ENCODE measurements at places on chromosomes 6 and 20.

GRCh38 chr20:58001381-58001780 is 227.1 kb downstream of the ANKRD60 start:
- no peak for DNase-seq

- DNase-seq = no peak
Measured at GRCh38 chr20:33881989-33882388, 70.8 kb downstream of the CHMP4B start.

- no peak for DNase-seq
Measured at GRCh38 chr6:75196081-75196687, 9.7 kb downstream of the COL12A1 start.

GRCh38 chr6:129707882-129708495 is 2.0 kb downstream of the ARHGAP18 start:
- DNase-seq = no peak

- DNase-seq = no peak
Measured at GRCh38 chr6:105068407-105068806, 111.4 kb downstream of the POPDC3 start.

DNA sequence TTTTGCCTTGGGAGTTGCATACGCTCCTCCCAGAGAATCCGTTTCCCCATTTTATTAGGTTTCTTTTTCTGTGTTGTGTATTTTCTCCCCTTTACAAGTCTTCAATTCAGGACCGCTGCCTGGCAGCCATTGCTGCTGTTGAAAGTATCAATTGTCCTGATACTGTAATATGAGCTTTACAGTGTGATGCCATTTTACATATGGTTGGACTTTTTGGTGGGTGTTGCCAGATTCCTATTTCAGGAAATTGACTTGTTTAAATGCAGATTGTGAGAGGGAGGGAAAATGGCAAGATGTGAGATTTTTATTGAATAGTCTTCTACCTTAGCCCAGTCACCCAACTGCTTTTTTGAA is 1.2 kb downstream of the PANK2 start:
- no peak for DNase-seq

DNA sequence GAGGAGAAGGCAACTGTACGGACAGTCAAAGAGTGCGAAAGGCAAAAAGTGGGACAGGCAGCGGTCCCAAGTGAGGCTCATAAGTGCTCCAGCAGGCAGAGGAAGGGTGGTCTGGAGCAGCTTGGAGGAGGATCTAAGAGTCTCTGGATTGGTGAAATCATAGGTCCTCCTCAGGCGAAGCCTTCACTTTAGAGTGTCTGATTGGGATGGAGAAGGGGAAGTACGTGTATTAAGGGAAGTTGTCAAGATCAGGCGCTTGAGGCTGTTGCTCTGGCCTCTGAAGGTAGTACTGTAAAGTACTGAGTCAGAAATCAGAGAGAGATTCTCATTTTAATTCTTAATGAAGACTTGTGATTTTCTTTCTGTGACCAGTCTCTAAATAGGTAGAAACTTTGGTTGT is 185.6 kb downstream of the KIF16B start:
- DNase-seq = no peak

- no peak for DNase-seq
Measured at GRCh38 chr20:38724626-38725147, 401 bp downstream of the SLC32A1 start.

GRCh38 chr6:141401851-141402250 is 730.9 kb upstream of the GJE1 start:
- DNase-seq = no peak

GRCh38 chr6:54910921-54911320 is 64.3 kb downstream of the FAM83B start:
- no peak for DNase-seq

- DNase-seq = no peak
Measured at GRCh38 chr6:3315841-3316240, 57.1 kb downstream of the PSMG4 start.

DNA sequence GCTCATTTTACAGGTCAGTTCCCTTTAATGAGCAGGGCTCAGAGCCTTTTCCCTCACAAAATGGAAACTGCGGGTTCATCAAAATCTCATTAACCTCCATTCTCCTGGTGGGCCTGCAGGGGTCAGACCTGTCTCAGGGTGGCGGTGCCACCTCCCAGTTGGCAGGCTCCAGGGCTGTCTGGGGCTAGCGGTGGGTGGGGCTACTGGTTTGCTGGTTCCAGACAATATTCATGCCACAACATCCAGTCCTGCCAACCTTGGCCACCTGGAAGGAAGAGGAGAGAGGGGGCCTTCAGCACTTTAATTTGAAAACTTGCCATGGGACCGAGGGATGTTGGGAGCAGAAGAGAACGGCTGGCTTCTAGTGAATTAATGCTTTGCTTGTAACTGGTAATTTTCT is 41.9 kb upstream of the CTNNBL1 start:
- DNase-seq = peak; percentile 33

GRCh38 chr6:170186006-170186935 is 104.6 kb downstream of the DLL1 start:
- DNase-seq = no peak

DNA sequence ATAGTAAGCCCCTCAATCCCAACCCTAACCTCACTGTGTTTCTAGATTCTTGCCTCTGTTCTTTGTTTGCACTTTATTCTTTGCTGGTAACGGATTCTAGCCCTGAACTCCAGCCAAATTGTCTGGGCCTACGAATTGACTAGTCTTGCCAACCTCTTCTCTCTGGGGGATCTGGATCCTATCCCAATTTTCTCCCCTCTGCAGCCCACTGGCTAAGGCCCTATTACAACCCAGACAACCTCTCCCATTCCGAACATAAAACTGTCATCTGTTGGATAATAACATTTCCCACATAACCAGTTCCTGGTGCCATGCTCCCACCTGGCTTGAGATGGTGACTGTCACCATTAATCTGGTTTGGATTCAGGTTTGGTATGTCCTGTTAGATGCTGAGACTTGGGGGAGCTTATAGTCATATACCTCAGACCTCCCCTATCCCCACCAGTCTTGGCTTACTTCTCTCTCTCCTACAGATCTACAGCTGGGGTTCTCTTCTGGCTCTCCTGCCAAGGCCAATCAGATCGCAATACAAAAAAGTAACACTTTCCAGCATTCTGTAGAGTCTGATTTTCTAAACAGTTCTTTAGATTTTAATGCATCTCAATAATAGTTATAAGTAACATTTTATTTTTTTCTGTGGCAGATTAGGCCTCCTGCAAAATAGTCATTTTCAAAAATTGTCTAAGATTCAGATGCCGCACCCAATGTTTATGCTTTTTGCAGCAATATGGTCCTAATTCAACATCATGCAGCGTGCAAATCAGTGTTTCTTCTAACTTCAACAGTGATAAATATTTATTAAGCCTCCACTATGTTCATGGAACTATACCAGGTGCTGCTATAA is 29.8 kb upstream of the AHI1 start:
- DNase-seq = no peak
